Activated naive CD4-positive, alpha-beta T cell treated with anti-CD3 and anti-CD28 coated beads for 36 hours (primary cell): ENCODE measurements at places on chromosomes 2 and 18. TPM values are rescaled to one million over a fixed set of nuclear protein-coding genes. Genes with fewer than 3 reads are reported as not detected.

GRCh38 chr2:65778137-65778536, 345.7 kb upstream of the SPRED2 start:
- no peak overlapping the region for H3K27ac ChIP-seq
- no peak for DNase-seq
- H3K4me3 ChIP-seq, result no peak overlapping the region
- no peaks in the 10 kb centered on the region for H3K4me1 ChIP-seq
- no peaks in the 10 kb centered on the region for H3K27me3 ChIP-seq

DNA sequence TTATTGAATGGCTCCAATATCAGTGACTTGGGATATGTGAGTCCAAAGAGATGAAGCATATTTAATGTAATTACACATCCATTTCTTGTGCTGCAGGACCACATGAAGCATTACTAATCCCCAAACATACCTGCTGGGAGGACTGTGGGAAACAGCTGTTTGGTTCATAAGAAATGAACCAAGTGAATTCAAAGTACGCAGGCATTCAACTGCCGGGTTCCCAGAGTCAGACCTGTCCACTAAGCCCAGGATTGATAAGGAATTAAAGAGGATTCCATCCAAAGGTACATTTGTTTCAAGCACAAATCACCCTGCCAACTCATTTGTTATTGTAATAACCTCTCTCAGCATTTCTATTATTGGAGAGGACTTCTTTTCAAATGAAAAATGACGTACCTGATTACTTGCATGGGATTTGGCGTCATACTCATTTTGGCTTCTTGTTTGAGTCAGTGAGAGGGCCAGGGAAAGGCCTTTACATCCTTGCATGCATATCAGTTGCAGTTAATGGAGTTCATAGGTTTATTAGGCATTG, 230.7 kb downstream of the TXNL1 start:
- no peak overlapping the region for H3K27ac ChIP-seq
- DNase-seq, result no peak
- no peaks in the 10 kb centered on the region for H3K36me3 ChIP-seq

DNA sequence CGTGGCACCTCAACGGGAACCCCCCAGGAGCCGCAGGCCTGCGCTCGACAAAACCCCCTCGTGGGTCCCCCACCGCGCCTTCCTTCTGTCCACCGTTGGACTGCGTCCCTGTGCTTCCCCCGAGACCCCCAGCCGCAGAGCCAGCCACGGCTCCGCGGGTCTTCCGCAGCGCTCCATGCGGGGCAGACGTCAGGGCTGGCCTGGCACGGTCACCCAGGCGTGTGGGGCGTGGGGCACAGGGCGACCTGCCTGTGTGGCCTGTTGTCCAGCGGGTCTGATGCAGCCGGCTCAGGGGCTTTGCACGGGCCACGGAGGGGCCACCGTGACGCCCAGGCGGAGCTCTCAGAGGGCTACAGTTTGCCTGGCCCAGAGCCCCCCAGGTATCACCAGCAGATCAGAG, 11.0 kb downstream of the NFATC1 start:
- H3K36me3 ChIP-seq, result peaks cover 49% of the 10 kb centered on the region
- no peak for DNase-seq
- peak overlapping the region; percentile 94 for H3K27ac ChIP-seq
- peaks cover 56% of the 10 kb centered on the region for H3K4me1 ChIP-seq
- H3K27me3 ChIP-seq, result no peaks in the 10 kb centered on the region

The TMEM163 gene
- total RNA-seq, result not detected

The IL1A gene
- 0.17 TPM for total RNA-seq

The SETBP1 gene
- total RNA-seq, result 1.4 TPM

The SNTG2 gene
- total RNA-seq, result 1.0 TPM
